Amygdala (tissue), 56 donors: ENCODE measurements at places on chromosomes 6 and 20.

DNA sequence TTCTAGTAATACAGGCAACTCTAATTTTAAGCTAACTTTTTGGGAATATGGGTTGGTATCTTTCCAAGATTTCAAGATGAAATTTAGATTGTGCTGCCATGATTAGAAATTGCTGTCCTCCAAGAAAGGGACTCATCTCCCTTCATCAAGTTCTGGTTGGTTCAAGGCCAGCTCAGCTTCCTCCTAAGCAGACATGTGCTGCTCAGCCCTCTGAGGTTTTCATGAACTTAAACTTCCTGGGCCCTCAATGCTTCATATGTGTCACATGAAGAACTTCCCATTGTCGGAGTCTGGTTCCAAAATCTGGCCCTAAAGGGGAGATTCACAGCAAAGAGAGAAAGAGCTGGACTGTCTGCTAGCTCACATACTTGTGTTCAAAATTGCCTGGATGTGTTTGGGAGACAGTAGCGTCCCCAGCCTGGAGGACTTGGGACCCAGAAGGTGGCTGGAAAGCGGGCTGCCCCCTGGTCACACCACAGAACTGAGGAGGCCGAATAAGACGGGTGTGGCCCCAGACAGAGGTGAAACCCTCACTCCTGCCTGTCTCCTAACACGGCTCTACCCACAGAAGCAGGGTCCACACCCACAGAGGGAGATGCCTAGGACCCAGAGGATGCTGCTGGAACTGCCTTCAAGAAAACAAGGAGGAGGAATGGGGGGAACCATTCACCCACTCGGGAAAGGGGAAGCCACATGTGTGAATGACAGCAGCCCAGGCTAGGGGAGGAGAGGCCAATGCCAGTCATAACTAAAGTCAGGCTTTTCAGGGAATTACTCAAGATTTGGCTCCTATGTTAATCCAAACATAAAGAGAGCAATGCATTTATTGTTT, 54.3 kb upstream of the GPR31 start:
- DNase-seq, result no peak

GRCh38 chr6:6781172-6781872, 192.8 kb downstream of the LY86 start:
- DNase-seq, result no peak

DNA sequence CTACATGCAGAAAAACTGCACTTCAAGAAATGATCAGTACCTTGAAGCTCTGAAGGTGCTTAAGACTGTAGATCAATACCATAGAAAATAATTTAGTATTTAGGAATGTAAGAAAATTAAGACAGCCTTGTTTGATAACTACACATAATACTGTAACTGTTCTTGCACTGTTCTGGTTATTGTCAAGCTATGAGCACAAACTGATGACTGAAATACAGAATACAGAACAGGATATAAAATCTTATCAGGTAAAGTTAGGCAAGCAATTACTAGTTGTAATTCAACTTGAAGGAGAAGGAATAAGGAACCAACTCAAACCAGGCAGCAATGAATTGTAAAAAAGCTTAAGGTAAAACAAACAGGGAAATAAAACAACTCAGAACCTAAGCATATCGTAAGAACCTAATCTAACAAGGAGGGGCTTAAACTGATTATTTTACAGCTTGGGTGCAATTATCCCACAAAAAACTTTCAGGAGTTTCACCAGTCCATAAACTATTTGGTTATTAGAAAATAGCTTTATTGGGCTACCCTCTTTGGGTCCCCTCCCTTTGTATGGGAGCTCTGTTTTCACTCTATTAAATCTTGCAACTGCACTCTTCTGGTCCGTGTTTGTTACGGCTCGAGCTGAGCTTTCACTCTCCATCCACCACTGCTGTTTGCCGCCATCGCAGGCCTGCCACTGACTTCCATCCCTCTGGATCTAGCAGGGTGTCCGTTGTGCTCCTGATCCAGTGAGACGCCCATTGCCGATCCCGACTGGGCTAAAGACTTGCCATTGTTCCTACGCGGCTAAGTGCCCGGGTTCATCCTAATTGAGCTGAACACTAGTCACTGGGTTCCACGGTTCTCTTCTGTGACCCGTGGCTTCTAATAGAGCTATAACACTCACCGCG, 97.7 kb downstream of the ATG5 start:
- no peak for DNase-seq

GRCh38 chr6:129882510-129883023, 21.5 kb upstream of the TMEM244 start:
- no peak for DNase-seq

DNA sequence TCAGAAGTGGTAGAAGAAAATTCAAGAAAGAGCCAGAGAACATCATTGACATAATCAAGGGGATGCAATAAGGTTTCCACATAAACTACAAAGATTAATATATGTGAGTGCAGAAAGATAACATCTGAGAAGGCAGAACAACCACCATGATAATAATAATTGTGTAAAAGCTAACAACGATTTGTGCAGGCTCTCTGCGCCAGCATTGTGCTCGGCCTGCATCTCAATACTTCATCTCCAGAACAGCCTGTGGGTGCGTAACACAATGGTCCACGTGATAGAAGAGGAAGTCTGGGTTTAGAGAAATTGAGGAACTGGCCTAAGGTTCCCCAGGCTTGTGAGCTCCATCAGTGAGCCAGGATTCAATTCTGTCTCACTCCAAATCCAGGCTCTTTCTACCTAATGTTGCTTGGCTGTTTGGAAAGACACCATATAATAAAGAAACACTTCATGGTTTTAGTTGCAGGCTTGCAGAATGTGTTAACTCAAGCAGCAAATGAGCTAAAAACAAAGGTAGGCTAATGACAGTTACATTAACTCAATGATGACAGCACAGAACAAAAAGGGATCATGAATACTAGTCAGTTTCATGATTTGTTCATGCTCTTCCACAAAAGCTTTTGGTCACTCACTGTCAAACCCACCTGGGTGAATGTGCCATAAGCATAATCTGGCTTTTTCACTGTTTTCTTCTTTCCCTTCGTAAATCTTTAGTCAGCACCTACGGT, 71.2 kb downstream of the LY86 start:
- DNase-seq, result no peak

DNA sequence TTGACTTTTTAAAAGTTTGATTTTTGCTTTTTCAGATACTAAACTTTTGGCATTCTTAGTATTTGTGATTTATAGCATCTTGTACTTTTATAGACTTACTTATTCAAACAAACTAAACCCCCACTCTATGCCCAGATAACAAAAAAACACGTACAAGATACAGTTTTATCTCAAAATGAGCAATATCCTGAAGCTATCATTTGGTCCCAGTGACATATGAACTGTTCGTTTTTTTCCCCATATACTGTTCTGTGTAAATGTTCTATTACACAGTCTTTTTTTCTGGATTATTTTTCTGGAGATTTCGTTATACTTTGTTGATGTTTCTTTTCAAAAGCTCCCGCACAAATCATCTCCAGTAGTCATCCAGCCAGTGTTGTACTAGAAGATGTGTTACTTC, 27.3 kb upstream of the SERINC3 start:
- DNase-seq, result no peak

GRCh38 chr20:23290761-23291574, 59.6 kb upstream of the NXT1 start:
- DNase-seq, result no peak

DNA sequence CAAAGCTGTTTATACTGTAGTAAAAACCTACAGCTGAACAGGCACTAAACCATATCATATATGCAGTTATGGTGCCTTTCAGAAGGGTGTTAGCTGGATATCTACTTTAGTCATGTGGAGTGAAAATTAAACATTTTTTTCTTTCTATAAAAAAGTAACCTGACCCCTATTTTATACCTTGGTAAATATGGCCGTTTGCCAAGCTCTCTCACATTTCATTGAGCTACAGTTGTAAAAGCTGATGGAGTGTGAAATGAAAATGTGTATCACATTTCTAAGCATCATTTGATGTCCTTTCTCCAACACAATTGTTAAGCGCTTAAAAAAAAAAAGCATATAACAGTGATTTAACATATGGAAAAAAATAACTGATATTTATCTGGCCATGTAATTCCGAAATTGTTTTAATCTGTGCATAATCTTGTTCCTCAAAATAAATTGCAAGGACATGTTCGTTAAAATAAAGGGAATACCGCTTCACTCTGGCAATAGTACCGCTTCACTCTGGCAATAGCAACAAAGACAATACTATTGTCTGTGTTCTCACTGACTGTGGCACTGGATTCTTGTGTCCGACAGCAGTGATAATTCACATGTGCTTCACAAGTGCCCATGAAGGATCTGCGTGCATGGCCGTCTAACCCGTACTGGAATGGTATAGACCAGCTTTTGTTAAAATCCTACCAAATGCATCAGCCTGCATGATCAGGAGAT, 391.8 kb upstream of the SOX4 start:
- no peak for DNase-seq

GRCh38 chr6:156791320-156791850, 14.2 kb downstream of the ARID1B start:
- no peak for DNase-seq

DNA sequence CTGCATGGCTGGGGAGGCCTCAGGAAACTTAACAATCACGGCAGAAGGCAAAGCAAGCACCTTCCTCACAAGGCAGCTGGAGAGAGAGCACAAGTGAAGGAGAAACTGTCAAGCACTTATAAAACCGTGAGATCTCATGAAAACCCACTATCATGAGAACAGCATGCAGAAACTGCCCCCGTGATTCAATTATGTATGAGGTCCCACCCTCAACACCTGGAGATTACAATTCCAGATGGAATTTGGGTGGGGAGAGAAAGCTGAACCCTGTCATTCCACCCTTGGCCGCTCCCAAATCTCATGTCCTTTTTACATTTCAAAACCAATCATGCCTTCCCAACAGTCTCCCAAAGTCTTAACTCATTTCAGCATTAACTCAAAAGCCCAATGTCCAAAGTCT, 107.2 kb upstream of the ECI2 start:
- no peak for DNase-seq

GRCh38 chr6:125101631-125102030, 51.9 kb upstream of the TPD52L1 start:
- no peak for DNase-seq

DNA sequence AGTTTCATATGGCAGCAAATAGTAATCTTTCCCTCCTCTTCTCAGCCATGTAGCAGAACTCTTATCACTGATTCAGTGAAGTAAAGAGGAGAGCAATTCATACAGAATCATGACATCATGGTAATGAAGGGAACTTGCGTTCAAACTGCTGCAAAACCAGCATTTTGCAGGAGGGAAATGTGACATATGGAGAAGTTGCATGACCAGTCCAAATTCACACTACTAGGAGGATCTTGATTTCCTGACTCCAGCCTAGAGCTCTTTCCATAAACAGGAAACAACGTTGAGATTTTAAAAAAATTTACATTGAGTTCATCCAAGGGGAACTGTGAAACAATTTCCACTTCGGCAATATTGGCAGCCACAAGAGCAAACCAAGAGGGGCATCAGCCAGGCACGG, 63.8 kb downstream of the MBOAT1 start:
- no peak for DNase-seq

- DNase-seq, result no peak
Measured at GRCh38 chr20:10551732-10552724, 116.9 kb downstream of the SLX4IP start.

DNA sequence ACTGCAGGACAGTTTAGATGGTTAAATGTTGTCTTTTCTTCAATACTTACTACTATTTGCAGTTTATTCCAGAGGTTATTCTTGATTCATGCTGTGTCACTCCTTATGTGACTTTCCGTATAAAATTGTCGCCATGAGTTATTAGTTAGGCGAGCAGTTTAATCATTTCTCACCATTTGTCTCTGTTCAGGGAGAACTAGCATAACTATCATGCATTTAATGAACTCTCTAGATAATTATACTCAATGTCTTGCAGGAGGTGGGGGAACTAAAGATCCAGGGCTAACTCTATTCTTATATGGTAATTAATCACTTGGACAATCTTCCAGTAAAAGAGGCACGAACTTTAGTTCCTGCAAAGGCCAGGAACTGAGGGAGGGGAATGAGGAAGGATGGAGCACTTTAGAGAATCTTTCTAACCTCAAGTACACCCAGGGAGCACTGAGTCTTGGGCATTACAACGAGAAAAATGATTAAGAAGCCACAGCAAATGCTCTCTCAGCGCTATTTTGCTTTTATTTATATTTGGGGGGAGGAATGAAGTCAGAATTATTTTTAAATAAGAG, 58.3 kb downstream of the IYD start:
- DNase-seq, result no peak

DNA sequence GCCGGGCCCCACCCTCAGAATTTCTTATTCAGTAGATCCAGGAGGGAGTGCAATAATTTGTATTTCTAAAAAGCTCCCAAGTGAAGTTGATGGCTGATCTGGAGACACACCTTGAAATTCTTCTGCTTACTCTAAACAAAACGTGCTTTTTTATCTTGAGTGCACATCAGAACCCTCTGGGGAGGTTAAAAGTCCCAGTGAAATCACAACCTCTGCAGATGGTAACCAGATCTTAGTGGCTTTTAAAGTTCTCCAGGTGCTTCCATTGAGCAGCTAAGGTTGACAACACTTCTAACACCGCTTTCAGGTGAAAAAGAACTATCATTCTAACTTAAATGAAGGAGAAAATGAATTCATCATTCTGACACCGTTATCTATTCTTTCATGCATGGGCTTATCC, 45.6 kb upstream of the ESR1 start:
- no peak for DNase-seq

GRCh38 chr6:52016915-52017748, 70.3 kb downstream of the PKHD1 start:
- DNase-seq, result no peak

GRCh38 chr6:117072134-117072533, 193.2 kb upstream of the VGLL2 start:
- no peak for DNase-seq

DNA sequence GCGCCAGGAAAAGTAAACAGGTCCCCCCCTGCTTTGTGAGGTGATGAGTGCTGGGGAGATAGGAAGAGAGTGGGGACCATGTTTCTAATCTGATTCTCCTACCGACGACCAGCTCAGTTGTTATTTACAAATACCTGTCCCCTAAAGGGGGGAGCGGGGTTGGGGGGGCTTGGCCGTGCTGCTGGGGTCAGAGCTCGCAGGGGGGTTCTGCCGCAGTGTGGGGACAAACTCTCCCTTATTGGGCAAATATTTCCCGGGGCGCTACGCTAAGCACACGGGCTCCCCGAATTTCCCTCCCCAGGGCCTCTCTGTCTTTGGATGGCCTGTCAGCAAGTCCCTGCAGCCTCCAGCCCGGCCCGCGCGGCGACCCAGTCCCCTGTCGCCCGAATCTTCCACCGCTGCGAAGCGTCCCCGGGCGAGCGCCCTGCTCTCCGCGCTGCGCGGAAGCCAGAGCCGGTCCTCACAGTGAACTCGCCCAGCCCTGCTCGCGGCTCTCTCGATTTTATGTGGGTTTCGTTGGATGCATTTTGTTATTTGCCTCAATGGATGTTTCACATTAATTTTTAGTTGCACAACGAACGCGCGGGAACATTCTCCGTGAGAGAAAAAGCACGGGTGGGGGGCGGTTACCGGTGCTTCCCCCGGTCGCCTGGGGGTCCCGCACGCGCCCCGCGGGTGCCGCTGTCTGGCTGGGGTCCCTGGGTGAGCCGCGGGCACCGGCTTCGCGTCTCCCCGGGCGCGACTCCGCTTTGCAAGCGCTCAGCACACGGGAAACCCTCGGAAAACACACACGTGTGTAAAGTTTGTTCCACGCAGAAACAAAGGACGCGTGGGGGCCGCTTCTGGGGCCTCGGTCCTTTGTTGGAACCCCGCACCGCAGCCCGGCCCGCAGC, 1.5 kb upstream of the STX16 start:
- no peak for DNase-seq
